Renal cortex interstitium (tissue), 15 donors: ENCODE measurements at places on chromosomes 1 and 21. TPM values are rescaled to one million over a fixed set of nuclear protein-coding genes. Genes with fewer than 3 reads are reported as not detected.

Gene PODN
- polyA plus RNA-seq, result 2.6 TPM

Gene OXCT2
- 0.22 TPM for polyA plus RNA-seq

Gene PEAR1
- polyA plus RNA-seq, result 24.0 TPM

Gene IRF6
- 15.8 TPM for polyA plus RNA-seq

DNA sequence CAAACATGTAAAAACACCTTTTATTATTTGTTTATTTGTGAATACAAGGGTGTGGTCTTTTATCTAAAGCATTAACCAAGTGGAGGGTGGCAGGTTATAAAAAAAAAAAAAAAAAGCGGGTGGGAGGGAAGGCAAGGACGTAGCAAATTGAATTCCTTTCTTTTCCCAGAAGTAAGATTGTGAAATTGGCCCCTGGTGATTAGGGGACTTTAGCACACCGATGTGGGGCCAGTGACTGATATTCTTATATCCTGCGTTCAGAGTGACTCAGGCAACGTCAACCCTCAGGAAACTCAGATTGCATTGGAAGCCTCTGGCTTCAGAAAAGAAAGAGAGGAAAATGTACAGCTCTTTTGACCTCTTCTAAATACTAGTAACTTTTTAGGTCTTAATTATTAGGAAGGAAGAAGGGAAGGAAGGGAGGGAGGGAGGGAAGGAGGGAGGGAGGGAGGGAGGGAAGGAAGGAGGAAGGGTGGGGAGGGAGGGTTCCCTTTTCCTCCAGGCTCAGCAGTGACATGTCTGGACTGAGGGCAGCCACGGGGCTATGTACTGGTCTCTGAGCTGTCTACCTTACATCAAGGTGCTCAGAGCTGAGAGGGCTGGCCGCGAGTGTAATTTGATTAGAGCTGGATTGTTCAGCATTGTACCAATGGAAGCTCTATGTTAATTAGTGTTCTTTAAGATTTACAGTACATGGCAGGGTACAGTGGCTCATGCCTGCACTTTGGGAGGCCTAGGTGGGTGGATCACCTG lies 30.2 kb downstream of the EVA1C start:
- DNase-seq, result no peak

- no peak for DNase-seq
These were observed 26.2 kb upstream of the PADI4 start for GRCh38 chr1:17281775-17282181.

- no peak for DNase-seq
These were observed 107.4 kb upstream of the SERBP1 start for GRCh38 chr1:67537667-67538018.

DNA sequence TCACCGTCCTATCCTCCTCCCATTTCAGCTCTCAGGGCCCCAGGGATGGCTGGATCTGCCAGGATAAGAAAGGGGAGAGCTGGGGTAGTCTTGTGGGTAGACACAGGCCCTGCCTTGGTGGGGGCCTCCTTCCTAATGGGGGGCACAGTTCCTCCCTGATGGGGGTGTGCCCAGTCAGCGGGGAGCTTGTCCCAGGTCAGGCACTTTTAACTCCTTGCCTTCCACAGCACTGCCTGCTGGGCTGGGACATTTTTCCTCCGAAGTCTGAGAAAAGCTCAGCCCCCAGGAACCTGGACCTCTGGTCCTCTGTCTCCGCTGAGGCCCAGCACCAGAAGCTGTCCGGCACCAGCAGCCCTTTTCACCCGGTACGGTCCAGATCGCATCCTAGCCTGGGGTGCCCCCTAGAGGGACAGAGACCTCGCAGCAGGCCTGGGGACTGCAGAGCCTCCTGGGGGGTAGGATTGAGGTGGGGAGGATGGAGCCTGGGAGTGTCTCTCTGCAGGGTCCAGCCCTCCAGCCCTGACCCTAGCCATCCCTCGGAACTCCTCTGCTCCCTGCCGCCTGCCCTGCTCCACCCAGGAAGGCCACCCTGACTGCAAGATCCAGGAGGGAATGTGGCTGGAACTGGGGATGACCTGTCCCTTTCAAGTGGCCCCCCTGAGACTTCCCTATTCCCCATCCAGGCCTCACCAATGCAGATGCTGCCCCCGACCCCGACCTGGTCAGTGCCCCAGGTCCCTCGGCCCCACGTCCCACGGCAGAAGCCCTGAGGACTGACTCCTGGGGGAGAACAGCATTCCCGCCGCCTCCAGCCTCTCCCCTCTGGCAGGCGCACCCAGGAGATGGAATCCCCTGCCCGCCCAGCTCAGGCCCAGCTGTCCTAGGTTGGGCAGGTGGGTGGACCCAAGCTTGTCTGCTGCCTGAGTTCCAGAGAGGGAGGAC lies 12.0 kb downstream of the MIIP start:
- DNase-seq, result no peak

DNA sequence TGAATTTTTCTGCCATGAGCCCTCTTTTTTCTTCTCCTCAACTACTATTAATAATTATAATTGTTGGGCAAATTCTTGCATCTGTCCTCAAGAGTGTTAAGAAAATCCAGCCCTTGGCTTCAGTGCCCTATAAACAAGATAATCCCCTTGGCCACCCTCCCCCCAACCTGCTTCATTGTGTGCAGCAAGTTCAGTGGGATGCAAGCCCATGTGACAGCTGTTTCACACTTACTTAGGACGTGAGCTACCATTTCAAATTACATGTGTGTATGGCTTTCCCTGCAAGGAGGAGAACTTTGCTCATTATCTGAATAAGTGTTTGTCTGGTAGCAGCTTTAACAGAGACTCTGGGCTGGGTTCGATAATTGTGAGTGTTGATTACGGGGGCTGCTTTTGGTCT lies 276.2 kb downstream of the CACNA1E start:
- no peak for DNase-seq

DNA sequence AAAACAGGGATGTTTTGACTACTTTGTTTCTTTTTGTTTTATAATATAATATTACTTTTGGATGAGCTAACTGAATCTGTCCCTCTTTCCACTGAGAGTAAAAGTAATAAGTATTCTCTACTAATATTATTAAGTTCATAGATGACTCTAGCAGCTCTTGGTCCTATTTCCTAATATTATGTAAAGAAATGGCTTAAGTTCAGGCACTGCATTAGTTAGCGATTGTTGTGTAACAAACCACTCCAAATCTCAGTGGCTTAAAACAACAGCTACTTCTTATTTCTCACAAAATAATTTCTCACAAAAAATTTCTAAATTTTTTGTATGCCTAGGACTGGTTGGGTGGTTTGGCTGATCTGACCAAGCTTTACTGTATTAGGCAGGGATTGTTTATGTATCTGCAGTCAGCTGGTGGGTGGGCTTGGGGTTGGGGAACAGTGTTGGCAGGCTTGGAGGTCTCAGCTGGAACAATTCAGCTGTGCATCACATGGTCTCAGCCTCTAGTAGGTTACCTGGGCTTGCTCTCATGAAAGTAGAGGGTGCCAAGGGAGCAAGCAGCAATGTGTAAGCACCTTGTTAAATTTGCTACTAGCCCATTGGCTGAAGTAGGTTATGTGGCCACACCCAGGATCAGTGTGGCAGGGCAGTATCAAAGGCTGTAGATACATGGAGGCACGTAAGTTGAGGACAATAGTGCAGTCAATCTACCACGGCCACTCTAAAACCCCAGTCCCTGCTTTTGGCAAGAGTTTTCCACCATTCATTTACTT lies 8.8 kb upstream of the CCT8 start:
- no peak for DNase-seq
